ENCODE measurements at places on chromosomes 4 and X.

DNA sequence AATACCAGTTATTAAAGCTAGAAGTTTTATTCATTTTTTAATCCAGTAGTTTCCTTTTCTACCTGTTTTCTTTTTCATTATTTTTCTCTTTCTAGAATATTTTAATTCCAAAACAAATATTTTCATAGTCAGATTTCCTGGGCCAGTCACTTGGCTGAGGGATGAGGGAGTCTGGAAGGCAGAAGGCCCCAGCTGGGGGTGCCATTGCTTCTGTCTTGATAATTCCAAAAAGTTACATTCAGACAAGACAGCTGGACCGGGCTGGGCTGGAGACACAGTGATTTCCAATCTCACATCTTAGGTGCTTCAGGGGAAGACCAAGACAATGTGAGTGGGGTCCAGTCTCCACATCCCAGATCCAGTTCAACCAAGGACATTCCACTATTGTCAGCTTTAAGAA, 263.5 kb downstream of the TMA16 start:
- DNase-seq: no peak

DNA sequence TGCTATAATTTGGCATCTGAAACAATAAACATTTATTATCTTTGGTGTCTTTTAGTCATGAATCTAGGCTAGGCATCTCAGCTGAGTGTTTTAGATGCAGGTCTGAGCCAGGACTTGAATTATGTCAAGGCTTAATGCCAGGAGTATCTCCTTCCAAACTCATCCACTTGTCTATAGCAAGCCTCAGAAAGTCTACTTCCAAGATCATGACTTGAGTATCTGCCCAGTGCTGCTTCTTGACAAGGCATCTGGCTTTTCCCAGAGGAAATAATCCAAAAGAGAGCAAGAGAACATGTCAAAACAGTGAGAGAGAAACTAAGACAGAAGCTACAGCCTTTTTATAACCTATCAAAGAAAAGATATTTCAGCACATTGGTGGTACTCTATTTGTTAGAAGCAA, 1052.1 kb upstream of the PCDH10 start:
- DNase-seq: no peak

GRCh38 chr4:114874321-114874720, 239.1 kb downstream of the NDST4 start:
- no peak for DNase-seq

DNA sequence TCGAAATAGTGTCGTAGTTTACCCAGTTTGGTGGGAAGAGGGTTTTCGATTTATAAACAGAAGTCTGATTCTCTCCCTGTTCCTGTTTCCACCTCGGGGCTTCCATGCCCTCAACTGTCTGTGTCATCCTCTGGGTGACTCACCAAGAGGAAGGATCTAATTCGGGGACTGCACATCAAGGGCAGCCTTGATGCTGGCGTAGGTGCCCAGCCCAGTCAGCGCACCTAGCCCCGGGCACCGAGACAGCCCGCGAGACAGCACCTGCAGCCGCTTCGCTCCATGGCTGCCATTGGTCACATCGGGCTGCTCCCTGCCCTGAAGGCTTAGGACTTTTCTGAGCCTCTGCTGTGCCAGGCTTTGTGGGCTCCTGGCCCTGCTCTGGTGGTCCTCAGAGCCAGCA, 7.7 kb downstream of the ABCD1 start:
- DNase-seq: no peak

GRCh38 chrX:123626962-123627361, 105.9 kb downstream of the THOC2 start:
- peak; percentile 69 for DNase-seq

DNA sequence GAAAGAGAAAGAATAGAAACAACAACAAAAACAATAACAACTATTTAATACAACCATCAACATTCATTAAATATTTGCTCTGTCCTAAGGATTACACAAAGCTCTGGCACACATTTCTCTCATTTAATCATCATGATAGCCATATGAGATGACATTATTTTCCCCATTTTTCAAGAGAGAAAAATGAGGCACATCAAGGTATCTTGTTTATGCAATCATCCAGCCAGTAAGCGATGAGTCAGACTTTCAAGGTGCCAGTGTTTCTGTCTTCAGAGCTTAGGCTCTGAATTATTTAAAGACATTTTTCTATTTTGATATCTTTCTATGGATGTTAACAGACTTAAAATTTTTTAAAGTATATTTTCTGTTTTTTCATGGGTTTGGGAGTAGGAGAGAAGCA, 541.8 kb upstream of the SMIM31 start:
- no peak for DNase-seq

DNA sequence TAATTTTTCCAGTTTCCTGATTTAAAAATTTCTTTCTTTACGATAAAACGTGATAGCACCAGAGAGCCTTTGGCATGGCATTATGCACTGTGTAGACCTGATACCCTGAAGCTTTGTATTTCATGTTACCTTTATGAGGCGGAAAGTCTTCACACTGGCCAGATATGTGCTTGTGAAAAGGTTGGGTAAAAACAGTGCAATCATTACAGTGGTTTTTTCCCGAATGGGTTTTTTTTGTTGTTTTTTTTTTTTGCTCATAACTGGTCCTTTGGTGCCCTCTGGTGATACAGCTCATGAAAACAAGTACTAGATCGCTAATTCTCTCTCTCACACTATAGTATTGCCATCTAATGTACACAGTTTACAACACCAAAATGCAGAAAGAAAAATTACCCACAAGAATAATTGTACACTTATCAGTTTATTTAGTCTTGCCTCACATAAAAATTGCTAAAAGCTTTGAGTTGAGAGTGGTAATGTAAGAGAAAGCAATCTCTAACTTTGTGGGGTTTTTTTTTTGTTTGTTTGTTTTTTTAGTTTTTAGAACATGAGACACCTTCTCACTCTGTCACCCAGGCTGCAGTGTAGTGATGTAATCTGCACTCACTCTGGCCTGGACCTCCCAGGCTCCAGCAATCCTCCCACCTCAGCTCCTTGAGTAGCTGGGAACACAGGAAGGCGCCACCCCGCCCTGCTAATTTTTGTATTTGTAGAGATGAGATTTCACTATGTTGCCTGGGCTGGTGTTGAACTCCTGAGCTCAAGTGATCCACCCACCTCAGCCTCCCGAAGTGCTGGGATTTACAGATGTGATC, 21.3 kb downstream of the SPCS3 start:
- peak; percentile 50 for DNase-seq

DNA sequence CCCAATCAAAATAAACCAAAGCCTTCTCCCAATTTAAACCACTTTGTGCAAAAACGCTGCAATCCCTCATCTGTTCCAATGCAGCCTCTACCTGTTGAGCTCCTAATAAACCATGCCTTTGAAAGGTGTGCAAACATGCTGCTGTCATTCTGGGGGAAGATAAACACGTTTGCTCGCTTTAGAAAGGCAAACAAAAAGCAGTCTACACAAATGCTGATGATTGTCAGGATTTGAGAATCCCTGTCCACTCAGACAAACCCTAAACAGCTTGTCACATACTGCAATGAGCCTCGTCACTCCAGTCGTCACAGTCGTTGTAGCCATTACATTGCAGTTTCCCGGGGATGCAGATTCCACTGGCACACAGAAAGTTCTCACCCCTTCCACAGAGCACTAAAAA, 145.2 kb downstream of the CORIN start:
- DNase-seq: no peak

- no peak for DNase-seq
These were observed 102.2 kb downstream of the SLC2A9 start for GRCh38 chr4:9919047-9919446.

DNA sequence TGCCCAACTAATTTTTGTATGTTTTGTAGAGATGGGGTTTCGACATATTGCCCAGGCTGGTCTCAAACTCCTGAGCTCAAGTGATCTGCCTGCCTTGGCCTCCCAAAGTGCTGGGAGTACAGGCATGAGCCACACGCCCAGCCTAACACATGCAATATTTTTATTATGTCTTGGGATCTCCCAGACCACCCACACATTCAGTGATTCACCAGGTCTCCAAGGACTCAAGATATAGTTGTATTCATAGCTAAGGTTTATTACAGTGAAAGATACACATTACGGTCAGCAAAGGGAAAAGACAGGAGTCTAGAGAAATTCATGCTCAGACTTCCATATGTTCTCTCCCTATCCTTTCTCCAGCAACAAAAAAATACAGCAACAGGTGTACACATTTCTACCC, 25.5 kb upstream of the FAM120C start:
- DNase-seq: peak; percentile 6

DNA sequence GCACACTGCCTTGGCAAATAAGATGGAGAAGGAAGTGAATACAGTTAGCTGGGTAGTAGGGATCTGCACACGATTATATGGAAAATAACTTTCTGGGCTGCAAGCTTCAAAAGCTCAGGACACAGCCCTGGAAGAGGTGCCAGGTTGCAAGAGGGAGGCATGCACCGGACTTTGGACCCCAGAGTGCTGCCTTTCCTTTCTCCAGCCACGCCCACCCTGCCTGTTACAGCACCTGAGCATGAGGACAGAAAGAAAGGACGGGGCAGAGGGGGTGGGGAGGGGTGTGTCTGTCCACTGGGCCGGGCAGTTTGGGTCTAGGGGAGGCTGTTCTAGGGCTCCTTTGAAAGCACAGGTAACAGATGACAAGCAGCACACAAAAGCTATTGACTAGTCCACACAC, 152.8 kb downstream of the ENPP6 start:
- no peak for DNase-seq

DNA sequence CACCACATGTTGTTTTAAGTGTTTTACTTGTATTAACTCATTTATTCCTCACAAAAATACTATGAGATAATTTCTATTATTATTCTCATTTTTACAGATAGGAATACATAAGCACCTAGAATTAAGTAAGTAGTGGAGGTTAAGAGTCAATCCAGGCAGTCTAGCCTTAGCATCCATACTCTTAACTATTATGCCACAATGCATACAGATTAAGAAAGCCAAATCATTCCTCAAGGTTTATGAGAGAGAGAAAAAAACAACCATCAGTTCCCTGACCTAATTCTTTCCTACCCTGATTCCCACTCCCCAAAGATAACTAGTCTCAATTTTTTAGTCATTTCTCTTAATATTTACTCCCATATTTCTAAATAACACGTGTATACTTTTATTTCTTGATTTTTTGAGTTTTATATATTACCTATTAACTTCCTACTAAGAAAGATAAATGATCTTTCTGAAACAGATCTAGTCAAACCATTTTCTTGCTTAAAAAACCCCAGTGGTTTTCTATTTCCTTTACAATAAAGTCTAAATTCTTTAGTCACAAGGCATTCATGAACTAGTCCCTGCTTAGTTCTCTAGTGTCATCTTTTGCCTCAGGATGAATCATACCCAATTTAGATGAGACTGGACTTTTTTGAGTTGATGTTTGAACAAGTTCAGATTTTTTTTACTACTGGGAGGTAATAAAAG, 16.0 kb downstream of the UBA6 start:
- peak; percentile 39 for DNase-seq

DNA sequence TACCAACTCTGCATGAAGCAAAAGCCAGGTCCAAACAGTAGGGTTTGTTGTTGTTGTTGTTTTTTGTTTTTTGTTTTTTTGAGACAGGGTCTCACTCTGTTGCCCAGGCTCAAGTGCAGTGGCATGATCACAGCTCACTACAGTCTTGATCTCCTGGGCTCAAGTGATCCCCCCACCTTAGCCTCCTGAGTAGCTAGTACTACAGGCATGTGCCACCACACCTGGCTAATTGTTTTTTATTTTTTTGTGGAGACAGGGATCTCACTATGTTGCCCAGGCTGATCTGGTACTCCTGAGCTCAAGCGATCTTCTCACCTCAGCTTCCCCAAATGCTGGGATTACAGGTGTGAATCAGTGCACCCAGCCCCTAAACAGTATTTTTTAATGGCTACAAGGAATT, 6.2 kb downstream of the S100P start:
- DNase-seq: no peak

DNA sequence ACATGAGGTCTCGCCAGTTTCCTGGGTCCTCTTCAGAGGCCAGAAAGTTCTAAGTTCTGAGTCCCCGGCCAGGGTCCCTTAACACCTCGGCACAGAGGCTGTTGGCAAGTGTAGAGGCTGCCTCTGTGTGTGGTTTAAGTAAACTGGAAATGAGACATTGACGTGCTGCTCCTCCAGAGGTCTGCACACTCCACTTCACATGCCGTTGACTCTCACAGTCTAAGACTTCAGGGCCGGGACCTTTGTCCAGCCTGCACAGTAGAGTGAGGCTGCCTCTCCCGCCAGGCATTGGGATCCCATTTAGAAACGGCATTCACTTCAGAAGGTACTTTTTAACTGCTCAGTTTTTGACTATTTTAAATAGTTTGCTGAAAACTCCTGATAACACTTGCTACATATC, 10.6 kb upstream of the TADA2B start:
- no peak for DNase-seq

DNA sequence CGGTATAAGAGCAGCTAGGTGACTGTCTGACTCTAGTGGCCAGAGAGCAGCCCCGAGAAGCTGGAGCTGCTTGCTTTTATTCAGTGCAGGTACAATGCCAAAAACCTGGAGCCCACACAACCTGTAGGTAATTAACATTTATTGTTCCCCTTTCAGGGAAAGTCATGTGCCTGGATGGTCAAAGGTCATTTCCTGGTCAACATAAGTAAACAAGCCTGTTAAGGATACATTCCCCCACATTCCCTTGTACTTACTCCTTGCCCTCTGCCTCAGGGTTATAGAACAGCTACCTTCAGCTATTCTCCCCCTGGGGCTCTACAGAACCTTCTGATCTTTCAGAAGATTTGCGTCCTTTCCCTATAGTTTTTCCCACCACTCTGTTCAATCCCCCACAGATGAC, 253.4 kb downstream of the TMA16 start:
- no peak for DNase-seq

DNA sequence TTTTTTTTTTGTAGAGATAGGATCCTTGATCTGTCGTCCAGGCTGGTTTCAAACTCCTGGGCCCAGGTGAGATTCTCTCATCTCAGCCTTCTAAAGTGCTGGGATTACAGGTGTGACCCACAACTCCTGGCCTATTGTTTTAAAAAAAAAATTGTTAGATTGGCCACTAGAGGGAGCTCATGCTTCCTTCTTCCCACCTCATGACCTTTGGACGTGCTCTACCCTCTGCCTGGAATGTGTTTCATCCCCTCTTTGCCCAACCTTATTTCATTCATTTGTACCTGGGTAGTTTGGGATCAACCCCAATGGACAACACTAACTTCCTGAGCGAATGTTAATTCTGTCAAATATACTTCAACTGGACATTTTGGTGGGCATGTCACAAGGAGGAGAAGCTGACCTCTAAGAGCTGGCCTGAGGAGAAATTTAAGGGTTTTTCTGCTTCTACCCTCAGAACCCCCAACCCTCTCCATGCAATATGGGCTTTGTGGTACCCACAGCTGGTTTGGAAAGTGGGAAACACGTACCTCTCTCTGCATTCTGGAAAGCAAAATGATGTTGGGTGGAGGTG, 6.4 kb downstream of the PPEF2 start:
- DNase-seq: peak; percentile 24

DNA sequence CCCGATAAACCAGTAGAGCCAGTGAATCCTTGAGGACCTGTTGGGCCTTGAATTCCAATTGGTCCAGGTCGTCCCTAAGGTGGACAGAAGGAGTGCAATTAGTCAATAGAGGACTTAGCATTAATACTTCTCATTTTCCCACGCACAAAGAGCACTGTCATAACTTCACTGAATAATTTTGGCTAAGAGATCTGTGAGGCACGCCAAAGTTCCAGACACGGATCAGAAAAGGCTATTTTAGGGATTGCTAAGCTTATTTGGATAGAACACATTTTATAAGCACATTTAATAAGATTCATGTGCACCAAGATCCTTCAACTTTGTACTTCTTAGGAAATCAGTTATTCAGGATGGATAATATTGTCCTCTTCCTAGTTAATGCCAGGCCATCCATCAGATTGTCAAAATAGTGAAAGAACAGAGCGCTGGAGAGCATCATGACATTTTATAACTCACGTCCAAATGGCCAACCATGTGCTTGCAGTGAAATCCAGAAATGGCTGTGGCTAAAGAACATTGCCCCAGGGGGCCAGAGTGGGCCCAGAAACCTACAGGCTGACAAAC, 129.8 kb downstream of the ATG4A start:
- no peak for DNase-seq

Data from AG10803 (cell line).